ENCODE measurements at places on chromosomes 12 and 14.

DNA sequence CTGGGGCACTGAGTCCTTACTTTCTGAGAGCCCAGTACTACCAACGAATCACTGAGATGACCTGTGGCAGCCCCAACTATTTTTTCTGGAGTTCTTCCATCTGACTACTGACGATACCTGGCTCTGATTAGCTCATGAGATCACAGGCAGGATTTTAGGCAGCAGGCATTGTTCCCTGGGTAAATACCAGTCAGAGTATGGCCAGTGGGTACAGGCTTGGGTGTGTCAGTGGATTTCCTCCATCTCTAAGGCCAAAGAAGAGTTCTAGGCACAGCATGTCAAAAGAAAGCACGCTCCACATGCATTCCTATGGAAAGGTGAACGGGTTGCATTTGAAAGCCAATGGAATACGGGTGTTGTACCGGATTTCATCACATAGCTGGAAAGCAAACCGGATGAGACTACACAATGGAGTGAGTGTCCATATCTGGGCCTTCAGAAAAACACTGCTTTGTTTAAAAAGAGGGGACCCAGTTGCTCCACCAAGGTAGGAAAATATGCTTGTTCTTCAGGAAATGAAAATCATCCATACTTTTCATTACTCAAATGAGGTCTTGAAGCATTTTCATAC, 55.0 kb downstream of the PAX9 start:
- no peak for DNase-seq

DNA sequence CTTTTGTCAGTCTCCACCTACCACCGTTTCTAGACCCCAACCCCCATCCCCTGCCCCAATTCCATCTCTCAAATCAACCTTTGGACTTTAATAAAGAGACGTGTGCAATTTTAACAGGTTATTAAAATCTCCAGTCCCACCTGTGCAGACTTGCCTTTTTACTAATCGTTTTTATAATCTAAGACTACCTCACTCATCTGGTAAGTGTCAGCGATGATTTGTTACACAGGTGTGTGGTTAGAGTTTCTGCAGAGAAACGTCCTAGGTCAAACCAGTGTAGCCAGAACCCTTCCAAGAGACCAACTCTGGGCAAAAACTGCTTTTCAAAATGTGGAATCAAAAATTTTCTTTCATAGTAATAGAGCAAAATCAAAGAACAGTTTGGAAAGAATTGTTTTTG, 60.4 kb upstream of the PELI2 start:
- no peak for DNase-seq

DNA sequence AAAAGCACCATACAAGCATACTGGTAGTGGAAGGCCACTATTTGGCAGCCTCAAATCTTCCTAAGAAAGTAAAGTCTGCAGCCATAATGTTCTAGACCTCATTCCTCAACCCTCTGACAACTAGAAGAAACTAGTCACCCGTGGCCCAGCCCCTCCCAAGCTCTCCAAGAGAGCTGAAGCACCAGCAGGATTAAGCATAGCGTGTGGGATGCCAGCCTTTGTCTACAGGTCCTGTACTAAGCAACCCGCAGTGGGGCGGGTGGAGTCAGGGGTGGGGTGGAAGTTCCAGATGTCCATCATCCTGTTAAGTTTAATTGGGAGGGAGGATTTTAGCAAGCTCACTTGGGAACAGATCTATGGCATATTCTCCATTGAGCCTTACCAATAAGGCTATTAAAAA, 14.2 kb downstream of the SLC11A2 start:
- no peak for DNase-seq

DNA sequence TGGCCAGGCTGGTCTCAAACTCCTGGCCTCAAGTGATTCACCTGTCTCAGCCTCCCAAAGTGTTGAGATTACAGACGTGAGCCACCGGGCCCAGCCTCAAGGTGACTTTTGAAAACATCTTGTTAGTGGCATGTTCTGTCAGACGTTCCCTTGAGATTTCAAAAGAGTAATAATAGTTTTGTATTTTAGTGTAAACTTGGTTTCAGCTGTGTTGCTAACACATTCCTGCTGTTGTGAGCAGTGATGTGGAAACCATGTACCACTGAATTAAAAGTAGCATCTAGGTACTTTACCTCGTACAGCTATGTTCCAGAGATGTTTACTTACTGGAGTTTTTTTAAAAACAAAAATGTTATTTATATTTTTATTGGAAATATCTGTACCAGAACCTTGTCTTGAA, 111.3 kb downstream of the AEBP2 start:
- no peak for DNase-seq

DNA sequence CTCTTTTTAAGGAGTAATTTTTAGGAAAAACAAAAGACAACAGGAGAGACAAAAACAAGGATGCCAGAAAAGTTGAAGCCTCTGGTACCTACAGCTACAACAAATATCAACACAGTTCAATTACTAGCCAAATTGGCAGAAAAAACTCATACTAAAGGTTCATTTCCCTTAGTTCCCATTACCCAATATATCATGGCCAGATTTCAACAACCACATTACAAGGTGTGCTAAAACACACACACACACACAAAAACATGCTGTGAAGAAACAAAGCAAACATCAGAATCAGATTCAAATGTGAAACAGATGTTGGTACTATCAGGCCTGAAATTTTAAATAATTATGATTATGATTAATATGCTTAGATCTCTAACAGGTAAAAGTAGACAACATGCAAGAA, 272.7 kb upstream of the CLEC14A start:
- DNase-seq, result no peak

- no peak for DNase-seq
Measured at GRCh38 chr12:123896767-123897166, 75.9 kb downstream of the CCDC92 start.

DNA sequence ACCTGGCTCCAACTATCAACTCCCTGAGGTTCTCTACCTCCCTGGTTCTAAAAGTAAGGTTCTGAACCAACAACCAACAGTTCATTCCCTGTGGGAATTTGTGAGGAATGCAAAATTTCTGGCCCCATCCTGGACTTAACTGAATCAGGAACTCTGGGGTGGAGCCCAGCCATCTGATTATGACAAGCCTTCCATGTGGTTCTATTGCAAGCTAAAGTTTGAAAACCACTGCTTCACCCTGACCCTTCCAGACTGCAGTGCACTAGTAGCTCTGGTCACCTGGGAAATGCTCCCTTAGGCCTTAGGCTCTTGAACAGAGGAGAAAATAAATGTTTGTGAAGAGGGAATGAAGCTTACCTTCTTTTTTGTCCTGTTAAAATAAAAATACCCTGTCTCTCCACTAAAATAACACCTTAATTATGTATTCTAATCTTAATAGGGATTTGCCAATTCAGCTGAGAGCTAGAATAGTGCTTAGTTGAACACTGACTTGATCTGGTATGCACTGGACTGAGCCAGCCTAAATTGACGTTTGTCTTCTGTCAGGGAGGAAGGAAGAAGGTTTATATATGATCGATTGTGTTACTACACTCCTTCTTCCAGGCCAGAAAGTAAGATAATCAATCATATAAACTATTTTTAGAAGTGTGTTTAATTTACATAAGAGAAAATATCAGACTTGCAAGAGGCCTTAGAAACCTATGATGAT, 39.1 kb upstream of the DDHD1 start:
- no peak for DNase-seq

- DNase-seq, result no peak
Measured at GRCh38 chr14:56008150-56008549, 110.1 kb upstream of the PELI2 start.

- DNase-seq, result no peak
Measured at GRCh38 chr14:35470755-35471154, 63.2 kb upstream of the INSM2 start.

DNA sequence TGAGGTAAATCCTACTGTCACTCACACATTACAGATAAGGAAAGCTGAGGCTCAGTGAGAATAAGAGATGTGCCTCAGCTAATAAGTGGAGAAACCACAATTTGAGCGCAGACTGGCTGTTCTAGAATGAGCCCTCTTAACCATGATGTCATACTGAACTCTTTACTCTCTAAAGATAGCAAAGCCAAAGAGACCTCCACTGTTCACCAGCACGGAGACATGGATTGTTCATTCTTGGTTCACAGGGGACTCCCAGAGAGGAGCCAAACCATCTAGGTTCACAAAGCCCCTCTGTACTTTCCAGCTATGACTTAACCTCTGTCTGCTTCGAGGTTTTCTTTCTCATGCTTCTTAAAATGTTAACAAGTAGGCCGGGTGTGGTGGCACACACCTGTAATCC, 32.7 kb upstream of the YARS2 start:
- DNase-seq, result no peak

DNA sequence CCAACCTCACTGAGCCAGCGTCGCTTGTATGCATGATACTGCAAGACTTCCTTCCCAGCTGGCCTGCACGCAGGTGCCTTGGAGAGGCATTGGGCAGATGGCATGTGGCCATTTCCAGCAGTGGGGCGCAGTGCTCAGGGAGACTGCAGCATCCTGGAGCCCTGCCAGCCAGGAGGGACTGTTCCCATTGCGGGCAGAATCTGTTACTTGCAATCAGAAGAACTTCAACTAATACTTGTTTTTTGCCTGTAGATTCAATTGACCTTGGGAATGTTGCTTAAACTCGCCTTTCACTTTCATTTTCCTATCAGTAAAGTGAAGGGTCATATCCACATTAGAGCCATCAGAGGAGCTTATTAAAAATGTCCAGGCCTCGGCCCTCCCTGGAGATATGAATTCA, 29.8 kb downstream of the ANKRD9 start:
- DNase-seq, result no peak

DNA sequence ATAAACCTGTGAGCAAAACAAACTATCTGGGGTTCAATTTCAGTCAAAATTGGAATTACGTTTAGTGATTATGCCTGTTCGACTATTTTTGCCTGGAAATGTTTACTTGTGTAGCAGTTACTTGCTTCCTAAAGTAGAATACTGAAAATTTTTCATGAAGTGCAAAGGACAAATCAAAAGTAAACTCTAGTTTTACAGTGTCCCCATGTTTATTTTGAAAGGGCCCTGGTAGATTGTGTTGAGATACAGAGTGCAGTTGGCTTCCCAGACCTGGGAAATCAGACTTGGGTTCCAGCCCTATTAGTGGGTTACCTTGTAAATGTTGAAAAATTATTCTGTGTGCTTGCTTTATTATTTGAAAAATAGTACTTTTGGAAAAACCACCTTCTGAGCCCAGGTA, 17.3 kb downstream of the KLRB1 start:
- DNase-seq, result no peak

DNA sequence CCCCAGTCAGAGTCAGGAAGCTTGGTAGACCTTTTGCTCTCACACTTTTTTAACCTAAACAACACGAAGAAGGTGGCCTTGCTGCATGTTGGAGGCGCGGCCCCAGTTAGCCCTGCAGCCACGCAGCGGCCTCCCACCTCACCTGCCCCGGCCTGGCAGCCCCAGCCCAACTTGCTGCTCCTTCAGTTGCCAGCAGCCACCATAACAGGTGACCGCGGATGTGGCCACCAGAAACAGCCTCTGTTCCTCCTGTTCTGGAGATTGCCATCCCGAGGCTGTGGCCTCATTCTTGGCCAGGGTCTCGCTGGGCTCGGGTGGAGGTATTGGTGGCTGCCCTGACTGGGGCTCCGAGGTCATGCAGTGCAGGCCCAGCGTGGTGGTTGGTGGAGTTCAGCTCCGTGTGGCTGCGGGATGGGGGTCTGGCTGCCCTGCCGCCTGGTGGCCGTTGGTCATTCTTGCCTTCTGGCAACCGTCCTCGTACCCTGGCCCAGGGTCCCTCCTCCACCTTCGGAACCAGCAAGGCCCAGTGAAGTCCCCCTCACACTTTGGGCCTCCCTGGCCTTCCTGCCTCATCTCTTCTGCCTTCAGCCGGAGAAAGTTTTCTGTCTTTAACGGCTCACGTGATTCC, 20.7 kb upstream of the TEX22 start:
- no peak for DNase-seq

DNA sequence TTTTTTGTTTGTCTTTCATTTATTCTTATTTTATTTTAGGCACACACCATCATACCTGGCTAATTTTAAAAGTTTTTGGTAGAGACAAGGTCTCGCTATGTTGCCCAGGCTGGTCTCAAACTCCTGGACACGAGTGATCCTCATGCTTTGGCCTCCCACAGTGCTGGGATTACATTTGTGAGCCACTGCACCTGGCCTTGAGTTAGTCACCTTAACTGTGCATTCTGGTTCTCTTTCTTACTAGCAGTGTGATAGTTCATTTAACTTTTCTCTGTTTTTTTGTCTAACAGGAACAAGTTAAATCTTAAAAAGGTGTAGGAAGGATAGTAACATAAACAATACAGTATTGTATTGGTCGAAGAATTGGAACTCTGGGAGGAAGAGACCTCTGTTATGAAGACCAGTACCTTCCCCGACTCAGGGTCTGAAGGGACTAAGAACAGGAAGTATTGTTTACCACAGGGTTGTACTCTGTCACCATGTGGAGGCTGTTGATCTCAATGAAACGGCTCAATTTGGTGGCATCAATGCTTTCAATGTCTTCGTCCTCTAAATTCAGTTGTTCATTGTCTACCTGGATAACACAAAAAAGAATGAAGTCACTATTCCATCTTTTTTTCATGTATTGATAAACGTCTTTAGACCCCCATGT, 17.7 kb downstream of the ERP27 start:
- DNase-seq, result no peak

DNA sequence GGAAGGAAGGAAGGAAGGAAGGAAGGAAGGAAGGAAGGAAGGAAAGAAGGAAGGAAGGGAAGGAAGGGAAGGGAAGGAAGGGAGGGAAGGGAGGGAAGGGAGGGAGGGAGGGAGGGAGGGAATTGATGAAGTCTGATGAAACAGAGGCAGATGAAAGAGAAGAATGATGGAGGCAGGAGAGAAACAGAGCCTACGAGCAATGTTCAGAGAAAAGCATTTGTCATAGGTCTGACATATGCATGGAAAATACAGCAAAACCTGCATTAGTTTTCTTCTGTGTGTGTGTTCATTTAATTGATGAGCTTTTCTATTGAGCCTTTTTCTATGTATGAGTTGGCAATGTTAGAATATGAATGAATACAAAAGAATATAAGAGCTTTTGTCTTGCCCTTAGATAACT, 343.4 kb downstream of the GXYLT1 start:
- no peak for DNase-seq

DNA sequence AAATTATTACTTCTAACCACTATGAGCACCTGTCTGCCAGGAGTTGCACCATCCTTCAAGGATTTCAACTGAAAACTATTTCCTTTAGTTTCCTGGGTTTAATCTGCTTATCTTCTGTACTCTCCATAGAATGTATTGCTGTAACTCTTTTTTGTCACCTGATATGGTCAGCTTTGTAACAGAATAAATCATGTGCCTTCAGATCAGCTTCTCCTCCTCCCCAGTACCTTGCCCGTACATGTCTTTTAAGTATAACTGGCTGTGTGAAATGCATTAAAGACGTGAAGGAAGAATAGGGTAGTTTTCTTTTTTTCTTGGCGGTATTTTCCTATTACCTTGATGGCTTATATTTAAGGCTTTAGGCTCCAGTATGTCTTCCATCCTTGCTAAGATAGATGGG, 200.3 kb upstream of the NAV3 start:
- DNase-seq, result no peak
